ENCODE measurements at places on chromosomes 7 and 10.

DNA sequence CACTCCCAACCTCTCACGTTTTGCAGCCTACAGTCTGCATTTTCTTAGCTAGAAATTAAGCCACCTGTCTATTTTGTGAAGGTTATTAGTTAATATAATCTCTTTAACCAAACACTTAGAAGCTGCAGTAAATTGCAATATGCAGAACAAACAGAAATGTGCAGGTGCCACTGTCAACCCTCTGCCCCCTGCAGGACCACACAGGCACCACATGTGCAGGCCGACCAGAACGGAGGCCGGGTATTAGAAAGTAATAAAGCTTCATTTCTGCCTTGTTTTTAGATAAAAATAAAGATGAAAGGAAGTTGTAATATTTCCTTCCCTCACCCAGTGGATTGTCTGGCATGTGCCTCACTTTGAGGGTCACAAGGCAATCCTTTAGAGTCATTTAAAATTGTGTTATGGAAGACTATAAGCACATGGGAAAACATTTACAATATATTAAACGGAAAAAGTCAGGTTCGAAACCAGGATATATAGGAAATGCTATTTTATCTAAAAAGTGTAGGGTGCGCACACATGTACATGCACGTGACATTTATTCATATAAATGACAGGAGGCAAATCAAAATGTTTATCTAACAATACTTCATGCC is 158.2 kb downstream of the ARHGAP12 start:
- peak; percentile 70 for DNase-seq

- DNase-seq, result no peak
Measured at GRCh38 chr10:62528441-62528840, 154.3 kb downstream of the ZNF365 start.

DNA sequence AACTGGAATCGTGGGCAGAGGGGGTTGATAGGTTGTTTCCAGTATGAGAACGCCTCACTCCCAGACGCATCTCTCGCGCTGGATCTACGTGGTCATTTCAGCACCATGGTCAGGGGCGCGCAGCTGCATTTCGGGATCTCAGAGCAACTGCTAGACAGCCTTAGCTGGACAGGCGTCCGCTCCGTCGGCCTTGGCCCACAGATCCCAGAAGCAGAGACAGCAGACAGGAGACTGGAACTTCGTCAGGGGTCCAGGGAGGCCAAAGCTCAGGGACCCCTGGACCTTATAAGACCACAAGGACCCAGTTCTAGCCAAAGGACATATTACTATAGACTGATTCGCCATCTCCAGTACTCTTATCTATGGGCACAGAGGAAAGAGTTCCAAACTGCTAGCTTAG is 5.3 kb downstream of the NEUROG3 start:
- DNase-seq, result peak; percentile 27

- no peak for DNase-seq
Measured at GRCh38 chr10:34413214-34413613, 401.9 kb downstream of the PARD3 start.

- no peak for DNase-seq
Measured at GRCh38 chr10:133176546-133176945, 16.5 kb downstream of the KNDC1 start.

- no peak for DNase-seq
Measured at GRCh38 chr7:117992635-117993376, 119.6 kb upstream of the CTTNBP2 start.

- DNase-seq, result no peak
Measured at GRCh38 chr10:127945948-127946711, 39.2 kb downstream of the PTPRE start.

GRCh38 chr7:102933763-102934162 is 21.0 kb downstream of the LRRC17 start:
- no peak for DNase-seq

- DNase-seq, result no peak
Measured at GRCh38 chr10:51747216-51747615, 47.8 kb upstream of the CSTF2T start.

DNA sequence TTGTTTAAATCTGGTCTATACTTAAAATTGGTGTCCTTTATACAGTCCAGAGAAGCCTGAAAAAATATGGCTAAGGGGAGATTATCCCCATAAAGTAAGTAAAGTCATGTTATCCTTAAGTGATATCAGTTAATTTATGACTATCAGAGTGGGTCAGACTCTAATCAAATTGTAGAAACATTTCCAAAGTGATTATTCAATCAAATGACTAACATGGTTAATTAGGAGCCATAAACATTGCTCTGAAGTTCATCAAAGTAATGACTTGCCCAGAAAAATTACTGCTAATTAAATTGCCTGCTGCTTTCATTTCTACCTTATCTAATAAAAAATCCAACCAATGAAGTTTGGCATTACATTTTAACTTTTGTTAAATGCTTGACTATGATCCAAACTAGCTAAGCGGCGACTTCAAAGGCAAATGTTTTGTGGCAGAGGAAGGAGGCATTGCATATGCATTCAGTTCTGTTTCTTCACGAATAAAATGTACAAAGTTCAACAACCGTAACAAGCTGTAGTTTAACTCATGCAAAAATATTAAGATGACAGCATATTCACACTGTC is 76.7 kb downstream of the ETV1 start:
- no peak for DNase-seq

- DNase-seq, result no peak
Measured at GRCh38 chr7:117012284-117012683, 59.0 kb downstream of the ST7 start.

DNA sequence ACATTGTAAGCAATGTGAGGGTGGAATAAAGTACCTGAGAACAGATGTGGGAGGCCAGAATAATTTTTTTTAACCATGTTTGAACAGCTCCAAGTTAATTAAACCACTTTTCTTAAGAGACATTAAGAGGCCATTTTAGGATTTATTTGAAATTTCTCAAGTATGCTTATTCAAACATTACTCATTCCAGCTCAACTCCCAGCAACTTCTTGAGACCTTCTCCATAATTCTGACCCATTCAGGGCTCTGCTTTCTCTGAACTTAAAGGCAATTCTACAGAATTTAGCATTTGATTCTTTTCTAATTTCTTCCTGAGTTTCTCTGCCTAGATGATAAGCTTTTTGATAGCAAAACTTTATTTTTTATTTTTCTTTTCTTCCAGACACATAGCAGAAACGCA is 314.5 kb downstream of the CAMK1D start:
- DNase-seq, result no peak

GRCh38 chr7:80231707-80232106 is 97.1 kb downstream of the GNAI1 start:
- DNase-seq, result no peak

DNA sequence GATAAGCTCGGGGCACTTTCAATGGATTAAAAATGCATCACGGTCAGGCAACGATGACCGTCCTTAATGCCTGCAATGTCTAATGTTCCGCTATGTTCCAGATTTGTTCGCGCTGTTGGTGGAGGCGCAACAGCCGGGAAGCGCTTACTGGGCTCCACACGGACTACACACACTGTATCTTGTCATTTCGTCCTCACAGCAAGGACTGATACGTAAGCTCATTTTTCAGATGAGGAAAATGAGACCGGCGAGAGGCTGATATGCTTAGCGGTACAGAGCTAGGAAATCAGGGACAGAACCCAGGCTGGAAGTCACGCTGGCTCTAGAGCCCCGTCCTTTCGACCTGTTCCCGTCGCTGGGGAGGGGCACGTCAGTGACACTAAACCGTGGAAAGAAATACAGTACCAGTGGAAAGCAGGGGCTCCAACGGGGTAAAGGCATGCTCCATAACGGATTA is 670 bp downstream of the TPK1 start:
- DNase-seq, result peak; percentile 51

DNA sequence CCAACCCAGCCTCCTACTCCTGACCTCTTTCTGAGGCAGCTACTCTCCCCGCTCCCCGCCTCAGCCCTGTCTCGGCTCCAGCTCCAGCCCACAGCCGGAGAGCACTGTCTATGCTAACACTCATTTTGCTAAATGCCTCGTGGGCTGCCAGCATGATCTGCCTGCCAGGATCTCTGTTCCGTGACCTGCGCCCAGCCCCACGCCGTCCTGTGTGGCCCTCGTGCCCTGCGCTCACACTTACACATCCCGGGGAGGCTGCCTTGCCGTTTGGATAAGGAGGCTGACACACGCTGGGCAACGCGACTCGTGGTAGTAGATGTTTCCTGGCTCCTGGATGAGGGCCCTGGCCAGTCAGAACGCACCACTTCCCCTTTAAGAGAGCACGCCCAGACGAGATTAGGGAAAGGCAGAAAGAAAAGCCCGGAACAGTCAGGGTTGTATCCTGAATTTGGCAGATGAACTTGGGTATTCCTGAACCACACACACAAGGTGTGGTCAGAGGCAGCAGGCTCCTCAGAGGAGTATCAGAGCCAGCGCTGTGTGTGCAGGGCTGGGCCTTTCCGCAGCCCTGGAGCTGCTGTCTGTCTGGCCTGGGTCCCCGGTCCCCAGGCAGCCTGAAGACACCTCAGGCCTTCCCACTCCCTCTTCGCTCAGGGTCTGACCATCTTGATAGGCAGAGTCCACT is 97.7 kb upstream of the EFCAB10 start:
- DNase-seq, result peak; percentile 41

GRCh38 chr10:9621216-9621615 is 1396.5 kb upstream of the CELF2 start:
- DNase-seq, result no peak

DNA sequence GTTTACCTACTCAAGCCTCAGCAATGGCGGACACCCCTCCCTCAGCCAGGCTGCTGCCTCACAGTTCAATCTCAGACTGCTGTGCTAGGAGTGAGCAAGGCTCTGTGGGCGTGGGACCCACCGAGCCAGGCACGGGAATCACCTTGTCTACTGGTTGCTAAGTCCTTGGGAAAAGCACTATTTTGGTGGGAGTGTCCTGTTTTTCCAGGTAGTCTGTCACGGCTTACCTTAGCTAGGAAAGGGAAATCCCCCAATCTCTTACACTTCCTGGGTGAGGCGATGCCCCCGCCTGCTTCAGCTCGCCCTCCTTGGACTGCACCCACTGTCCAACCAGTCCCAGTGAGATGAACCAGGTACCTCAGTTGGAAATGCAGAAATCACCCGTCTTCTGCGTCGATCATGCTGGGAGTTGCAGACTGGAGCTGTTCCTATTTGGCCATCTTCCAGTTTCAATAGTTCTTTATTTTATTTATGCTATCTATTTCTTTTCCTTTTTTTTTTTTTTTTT is at the start of gene HYAL4:
TSS of gene HYAL4 (plus strand) at position 458 of the 508 bp plus-strand sequence. CDS start 23,105 bp downstream, outside the sequence.
- no peak for DNase-seq

GRCh38 chr7:93873998-93874574 is 16.5 kb downstream of the TFPI2 start:
- DNase-seq, result no peak

- DNase-seq, result no peak
Measured at GRCh38 chr7:151586531-151587260, 67.0 kb upstream of the RHEB start.

DNA sequence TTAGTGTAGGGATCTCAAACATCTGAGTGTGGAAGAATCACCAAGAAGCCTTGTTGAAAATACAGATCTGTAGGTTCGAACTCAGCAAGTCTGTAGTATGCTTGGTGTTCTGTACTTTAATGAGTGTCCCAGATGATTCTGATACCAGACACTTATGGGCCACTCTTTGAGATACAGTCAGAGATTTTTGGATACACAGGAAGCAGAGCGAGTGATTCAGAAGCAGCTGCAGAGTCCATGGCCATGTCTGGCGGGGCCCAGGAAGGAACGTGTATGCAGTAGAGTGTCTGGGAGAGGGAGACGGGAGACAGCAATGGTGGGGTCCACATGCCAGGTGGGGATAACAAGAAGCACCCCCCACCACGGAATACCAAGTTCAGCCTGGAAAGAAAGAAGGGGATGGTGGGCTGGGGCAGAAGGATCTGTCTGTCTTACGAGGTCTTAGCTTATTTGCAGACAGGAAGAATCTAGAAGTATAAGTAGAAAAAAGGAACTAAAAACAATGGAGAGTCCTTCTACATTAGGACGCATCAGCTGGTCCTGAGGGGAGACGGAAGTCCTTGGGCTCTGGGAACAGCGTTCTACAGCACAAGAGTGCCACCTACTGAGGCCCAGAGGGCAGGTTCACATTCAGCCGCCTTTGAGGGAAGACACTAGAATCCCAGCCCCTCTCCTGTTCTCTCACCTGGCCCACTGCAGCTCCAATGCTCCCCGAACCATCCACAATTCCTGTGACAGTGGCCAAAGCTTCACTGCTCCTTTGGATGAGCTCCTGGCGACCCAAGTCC is 55.4 kb downstream of the SLC37A3 start:
- DNase-seq, result no peak

GRCh38 chr10:18545621-18546305 is 105.6 kb downstream of the NSUN6 start:
- DNase-seq, result no peak
